Effector CD4-positive, alpha-beta T cell (primary cell): ENCODE measurements at places on chromosomes 12 and 14.

GRCh38 chr12:131131077-131131807 is 177.5 kb downstream of the ADGRD1 start:
- DNase-seq = no peak

- no peak for DNase-seq
These were observed 90.9 kb downstream of the ACTN1 start for GRCh38 chr14:68888025-68888850.

DNA sequence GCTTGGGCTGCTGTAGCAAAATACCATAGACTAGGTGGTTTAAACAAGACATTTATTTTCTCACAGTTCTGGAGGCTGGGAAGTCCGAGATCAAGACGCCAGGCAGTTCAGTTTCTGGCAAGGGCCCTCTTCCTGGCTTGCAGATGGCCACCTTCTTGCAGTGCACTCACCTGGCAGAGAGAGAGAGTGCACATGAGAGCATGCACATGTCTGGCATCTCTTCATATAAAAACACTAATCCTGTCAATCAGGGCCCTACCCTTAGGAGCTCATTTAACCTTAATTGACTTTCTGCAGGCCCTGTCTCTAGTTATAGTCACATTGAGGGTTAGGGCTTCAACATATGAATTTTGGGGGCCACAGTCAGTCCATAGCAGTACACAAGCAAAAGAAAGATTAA is 12.4 kb upstream of the EVL start:
- no peak for DNase-seq

DNA sequence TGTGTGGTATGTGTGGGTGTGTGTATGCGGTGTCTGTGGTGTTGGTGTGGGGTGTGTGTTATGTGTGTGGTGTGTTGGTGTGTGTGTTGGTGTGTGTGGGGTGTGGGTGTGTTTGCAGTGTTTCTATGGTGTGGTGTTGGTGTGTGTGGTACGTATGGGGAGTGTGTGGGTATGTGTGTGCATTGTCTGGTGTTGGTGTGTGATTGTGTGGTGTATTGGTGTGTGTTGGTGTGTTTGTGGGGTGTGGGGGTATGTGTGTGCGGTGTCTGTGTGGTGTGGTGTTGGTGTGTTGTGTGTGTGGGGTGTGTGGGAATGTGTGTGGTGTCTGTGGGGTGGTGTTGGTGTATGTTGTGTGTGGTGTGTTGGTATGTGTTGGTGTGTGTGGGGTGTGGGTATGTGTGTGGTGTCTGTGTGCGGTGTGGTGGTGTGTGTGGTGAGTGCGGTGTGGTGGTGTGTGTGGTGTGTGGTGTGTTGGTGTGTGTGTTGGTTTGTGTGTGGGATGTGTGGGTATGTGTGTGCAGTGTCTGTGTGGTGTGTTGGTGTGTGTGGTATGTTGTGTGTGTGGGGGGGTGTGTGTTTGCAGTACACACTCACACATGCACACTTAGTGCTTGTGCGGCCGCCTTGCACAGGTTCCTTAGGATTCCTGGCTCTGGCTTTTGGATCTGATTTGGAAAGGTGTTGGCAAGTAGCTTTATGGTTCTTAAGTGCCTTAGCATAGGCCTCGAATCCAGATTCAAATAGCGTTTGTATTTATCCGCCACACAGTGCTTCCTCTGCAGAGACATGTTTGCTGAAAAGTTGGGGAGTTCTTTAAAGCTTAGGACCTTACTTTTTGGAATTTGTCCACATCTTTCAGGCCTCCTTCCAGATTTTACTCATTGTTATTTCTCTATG is 16.4 kb downstream of the MLXIP start:
- no peak for DNase-seq

DNA sequence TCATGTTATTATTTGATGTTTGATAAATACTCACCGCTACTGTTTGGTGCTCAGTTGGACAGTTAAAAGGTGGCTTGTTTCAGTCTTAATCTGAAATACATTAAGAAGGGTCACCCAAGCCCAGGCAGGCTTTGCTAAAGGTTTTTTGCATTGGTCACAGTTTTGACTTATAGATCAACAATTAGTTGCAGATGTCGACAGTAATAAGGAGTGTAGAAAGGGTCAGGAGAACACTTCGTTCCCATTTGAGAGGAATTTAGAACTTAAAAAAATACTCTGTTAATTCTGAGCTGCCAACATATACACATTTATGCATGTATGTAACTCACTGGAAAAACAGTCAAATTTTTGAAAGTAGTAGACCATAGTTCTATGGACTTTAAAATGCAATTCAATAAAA is 130.3 kb downstream of the TMEM30B start:
- DNase-seq = no peak

DNA sequence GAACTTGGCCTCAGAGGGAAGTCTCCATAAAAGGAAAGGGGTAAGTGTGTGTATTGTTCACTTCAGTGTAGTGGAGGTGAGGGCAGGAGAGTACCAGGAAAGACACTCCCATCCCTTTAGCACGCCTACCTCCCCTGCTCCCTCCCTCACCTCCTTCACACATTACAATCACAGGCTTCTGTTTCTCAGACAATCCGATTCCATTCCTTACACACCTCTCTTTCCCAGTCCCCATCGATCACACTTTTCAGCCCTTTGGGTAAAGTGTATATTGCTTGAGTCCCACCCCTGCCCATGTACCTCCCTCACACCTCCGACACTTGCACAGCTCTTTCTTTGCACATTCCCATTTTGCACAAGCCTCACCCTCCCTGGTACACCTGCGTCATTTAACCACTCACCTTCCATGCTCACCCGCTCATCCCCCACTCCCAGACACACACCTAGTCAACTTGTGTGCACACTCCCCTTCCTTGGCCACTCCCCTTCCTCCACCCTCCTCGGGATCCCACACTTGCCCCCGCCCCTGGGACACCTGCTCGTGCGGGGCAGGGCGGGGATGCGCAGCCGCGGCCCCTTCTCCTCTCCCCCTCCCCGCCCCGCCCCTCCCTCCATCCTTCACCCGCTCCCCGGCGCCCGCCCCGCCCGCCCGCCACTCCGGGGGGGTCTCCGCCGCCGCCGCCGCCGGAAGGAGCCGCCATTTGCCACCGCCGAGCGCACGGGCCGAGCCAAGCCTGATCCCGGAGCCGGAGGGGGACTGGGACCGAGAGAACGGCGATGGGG is at the start of gene MARCHF9:
TSS of gene MARCHF9 (plus strand) at position 693 of the 783 bp plus-strand sequence. CDS start 426 bp downstream, outside the sequence.
- DNase-seq = peak; percentile 80

GRCh38 chr12:5809586-5809985 is 135.5 kb downstream of the ANO2 start:
- DNase-seq = no peak

GRCh38 chr12:11854011-11854499 is 204.6 kb downstream of the ETV6 start:
- DNase-seq = no peak

GRCh38 chr14:92352158-92352985 is 29.4 kb downstream of the SLC24A4 start:
- no peak for DNase-seq

DNA sequence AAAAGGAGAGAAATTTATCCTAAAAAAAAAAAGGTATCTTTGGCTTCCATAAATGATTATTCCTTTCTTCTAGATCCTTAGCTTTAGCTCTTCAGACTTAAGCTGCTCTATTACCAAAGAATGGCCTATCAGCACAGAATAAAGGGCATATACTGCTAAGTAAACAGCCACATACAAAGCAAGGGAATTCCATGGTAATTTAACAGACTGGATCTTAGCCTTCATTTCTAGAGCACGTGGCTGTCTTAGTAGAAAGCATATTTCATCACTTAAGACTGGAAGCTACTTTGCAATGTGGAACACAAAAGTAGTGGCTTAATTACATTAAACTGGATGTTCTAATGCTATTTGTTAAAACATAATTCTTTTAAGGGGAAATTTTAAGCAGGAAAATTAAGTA is 23.1 kb downstream of the TMED10 start:
- no peak for DNase-seq

DNA sequence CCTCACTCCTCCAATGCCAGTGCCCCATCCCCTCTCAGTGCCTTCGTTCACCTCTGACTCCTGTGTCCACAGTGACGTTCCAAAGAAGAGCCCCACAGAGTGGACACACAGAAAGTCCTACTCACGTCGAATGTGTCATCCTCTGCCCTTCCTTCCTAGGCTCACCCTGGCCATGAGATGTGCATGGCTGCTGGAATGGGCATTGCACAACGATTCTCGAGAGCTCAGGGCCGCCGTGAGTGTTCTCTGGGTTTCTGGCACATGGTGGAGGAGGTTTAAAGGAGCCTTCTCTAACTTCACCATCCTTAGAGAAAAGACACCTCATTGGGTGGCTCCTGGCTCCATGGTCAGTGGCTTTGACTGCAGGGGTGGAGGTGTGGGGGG is 12.8 kb upstream of the CEP170B start:
- DNase-seq = no peak

DNA sequence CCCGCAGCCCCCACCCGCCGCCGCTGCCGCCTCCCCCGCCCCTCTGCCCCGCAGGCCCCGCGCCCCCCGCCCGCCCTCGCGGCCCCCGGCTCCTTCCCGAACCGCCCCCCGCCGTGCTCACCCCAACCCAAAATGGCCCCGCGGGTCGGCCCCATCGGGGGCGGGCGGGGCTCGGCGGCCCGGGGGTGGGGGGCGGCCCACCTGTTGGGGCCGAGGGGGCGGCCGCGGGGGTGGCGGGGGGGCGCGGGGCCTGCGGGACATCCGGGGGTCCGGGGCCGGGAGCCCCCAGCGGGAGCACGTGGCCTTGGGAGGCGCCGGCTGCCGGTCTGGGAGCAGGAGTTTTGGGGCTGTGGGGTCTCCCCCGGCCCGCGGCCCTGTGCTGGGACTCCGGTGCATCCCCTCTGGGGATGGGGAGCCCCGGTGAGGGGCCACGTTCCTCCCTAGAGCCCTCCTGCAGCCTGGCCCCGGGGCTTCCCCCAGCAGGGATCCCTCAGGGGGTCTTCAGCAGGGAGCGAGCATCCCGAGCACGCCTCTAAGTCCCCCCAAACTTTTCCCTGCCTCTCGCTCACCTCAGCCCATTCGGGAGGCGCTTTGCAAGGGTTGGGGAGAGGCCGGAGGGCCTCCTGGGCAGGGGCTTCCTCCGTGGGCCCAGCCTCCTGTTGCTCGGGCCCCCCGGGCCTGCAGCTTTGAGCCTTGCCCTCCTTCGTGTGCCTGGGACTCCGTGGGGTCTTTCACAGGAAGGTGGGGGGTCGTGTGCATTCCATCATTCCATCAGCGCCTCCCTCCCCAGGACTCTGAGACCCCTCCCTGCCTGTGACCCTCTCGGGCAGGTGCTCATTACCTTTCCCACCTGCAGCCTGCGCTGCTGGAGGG is 710 bp downstream of the MTA1 start:
- no peak for DNase-seq

- DNase-seq = no peak
These were observed 97.4 kb downstream of the LMNTD1 start for GRCh38 chr12:25455696-25456095.

DNA sequence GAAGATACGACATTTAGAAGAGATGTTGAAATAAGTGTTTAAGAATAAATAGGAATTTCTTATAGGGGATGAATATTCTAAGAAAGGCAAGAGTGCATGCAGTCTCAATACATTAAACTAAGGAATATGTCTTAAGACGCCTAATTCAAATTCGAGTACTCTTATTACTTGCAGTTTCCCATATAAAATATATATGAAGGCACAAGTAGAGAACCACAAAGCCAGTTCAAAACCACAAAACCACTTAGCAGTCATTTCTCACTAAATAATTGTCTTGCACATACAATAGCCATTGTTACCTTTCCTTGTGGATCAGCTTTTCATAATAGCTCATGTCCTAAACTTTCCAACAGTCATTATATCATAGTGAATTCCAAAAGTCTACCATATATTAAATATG is 91.0 kb upstream of the MON2 start:
- DNase-seq = no peak

GRCh38 chr12:76766161-76766560 is 2.2 kb downstream of the ZDHHC17 start:
- DNase-seq = no peak

- DNase-seq = no peak
These were observed 13.1 kb downstream of the CCDC85C start for GRCh38 chr14:99590746-99591555.

DNA sequence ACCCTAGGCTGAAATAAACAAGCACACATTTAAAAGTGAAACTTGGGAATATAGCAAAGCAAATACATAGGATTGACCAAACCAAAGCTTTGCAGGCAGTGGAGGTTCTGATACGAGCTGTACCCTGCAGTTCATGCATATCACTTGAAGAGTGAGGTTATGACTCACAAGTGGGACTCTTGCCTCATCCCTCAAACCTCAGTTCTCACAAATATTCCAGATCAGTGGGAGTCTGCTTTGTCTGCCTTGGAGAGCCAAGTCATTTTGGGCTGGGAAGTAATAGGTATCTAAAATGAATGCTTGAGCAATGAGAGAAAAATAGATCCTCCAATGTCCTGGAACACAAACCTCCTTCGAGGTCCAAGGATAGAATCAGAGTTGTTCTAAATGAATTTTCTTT is 116.4 kb downstream of the LRIG3 start:
- DNase-seq = no peak

DNA sequence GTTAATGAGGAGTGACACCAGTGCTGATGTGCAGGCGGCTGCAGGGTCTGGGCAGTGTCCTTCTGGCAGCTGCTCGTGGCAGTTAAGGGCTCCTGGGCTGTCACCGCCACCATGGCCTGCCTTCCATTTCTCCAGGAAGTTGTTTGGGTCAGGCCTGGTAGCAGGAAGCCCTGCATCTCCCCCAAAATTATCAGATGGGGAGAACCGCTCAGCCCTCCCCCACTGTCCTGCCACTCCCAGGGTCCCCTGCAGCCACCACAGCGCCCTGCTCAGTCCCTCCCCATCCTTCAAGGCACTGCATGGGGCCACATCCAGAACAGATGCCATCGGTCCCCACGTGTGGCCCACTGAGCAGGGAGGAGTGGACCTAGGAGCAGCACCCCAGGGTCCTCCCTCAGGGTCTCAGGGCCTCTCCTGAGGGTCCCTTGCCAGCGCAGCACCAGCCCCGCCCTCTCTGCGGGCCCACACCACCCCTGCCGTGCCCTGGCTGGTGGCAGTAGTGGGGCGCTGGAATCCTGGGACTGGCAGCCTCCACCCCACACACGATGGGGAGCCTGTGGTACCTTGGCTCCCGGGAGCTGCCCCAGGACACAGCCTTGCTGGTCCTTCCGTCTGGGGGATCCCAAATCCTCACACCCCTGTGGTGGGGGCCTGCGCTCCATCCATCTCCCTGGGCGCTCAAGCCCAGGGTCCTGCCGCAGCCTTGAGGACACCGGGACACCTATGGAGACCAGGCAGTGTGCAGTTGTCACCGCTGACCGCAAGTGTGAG is 10.3 kb upstream of the AMN start:
- no peak for DNase-seq

DNA sequence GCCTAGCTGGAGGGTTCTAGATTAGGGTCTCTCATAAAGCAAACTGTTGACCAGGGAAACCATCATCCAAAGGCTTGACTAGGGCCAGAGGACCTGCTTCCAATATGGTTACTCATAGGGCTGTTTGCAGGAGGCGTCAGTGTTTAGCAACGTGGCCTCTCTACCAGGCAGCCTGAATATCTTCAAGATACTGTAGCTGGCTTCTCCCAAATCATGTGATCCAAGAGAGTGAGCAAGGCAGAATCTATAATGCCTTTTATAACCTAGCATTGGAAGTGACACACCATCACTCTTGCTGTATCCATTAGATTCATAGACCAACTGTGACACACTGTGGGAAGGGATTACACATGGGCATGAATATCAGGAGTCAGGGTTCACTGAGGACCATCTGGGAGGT is 17.3 kb downstream of the TPH2 start:
- no peak for DNase-seq
